ENCODE measurements at places on chromosomes 16 and 17. TPM values are rescaled to one million over a fixed set of nuclear protein-coding genes. Genes with fewer than 3 reads are reported as not detected.

SALL1 gene
- 1.8 TPM for total RNA-seq

TUBB3 gene
- 0.25 TPM for total RNA-seq

CASKIN1 gene
- under 0.01 TPM for total RNA-seq

FAM83G gene
- total RNA-seq: 5.2 TPM

PRRT2 gene
- total RNA-seq: 0.09 TPM

DNA sequence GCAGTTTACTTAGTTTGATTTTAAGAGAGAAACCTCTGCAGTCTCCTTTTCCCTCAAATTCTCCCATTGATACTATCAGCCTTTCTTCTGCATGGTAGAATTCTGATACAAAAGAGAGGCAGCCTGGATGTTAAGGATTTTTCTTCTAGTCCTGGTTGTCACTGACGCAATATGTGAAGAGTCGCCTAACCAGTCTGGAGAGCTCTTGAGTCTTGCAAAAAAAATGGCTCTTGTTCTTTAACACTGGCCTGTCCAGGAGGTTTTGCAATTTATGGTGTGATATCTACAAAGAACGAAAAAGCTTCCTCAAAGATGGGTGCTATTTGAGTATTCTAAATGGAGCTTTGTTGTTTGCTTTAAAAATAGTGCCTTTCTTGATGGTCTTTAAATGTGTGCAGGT lies 28.9 kb downstream of the COX10 start:
- no peaks in the 10 kb centered on the region for H3K27me3 ChIP-seq
- DNase-seq: no peak
- no peaks in the 10 kb centered on the region for H3K4me1 ChIP-seq
- no peaks in the 10 kb centered on the region for H3K36me3 ChIP-seq
- no peak overlapping the region for H3K27ac ChIP-seq

- H3K4me3 ChIP-seq: peak overlapping the region; percentile 90
- H3K27ac ChIP-seq: peak overlapping the region; percentile 94
- H3K4me1 ChIP-seq: peaks cover 21% of the 10 kb centered on the region
Measured at GRCh38 chr17:39926588-39927100, 757 bp downstream of the ORMDL3 start.

- H3K27me3 ChIP-seq: no peaks in the 10 kb centered on the region
- H3K4me3 ChIP-seq: no peak overlapping the region
- H3K4me1 ChIP-seq: no peaks in the 10 kb centered on the region
- H3K36me3 ChIP-seq: no peaks in the 10 kb centered on the region
- H3K27ac ChIP-seq: no peak overlapping the region
Measured at GRCh38 chr17:81378941-81379511, 16.2 kb upstream of the BAHCC1 start.

DNA sequence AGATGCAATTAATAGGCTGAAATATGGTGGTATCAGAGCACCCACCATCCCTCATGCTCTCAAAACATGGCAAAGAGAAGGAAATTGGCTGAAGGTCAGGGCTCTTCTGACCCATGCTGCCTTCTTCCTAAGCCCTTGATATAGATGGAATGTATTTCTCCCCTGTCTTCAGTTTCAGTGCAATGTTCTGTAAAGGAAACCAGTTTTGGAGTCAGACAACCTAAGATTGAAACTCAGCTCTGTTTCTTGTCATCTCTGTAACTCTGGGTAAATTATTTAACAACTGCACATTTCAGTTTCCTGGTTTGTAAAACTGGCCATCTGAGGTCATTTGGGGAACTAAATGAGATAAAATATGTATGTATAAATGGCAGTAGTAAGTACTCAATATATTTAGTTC lies 243.9 kb downstream of the CA10 start:
- H3K27ac ChIP-seq: no peak overlapping the region
- DNase-seq: no peak
- H3K4me1 ChIP-seq: no peaks in the 10 kb centered on the region
- no peak overlapping the region for H3K4me3 ChIP-seq
- H3K36me3 ChIP-seq: no peaks in the 10 kb centered on the region

DNA sequence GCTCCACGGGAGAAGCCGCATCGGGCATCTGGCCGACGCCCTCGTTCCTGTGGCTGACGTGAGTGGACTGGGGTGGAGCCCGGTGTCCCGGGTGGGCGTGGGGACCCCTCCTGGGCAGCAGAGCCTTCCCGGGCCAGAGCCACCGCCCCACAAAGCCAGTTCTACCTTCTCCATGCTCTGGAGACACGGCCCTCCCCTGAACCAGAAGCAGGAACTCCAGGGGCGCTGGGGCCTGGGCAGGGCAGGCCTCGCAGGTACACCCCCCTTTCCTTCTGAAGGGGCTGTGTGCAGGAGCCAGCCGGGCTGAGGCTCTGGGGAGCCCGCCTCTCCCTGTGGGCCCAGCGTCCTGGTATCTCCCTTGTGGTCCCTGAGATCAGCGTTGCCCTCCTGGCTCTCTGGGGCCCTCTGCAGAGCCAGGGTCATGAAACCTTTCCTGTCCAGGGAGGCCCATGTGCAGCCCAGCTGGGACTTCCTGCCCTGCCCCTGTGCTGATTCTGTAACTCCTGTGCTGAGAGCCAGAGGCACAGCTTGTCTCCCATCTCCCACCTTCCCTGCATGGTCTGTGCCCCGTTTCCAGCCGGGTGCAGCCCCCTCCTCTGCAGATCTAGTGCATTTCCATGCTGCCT lies 6.5 kb downstream of the PIGQ start:
- H3K27me3 ChIP-seq: no peaks in the 10 kb centered on the region
- H3K4me1 ChIP-seq: no peaks in the 10 kb centered on the region
- no peak overlapping the region for H3K4me3 ChIP-seq
- no peaks in the 10 kb centered on the region for H3K36me3 ChIP-seq

DNA sequence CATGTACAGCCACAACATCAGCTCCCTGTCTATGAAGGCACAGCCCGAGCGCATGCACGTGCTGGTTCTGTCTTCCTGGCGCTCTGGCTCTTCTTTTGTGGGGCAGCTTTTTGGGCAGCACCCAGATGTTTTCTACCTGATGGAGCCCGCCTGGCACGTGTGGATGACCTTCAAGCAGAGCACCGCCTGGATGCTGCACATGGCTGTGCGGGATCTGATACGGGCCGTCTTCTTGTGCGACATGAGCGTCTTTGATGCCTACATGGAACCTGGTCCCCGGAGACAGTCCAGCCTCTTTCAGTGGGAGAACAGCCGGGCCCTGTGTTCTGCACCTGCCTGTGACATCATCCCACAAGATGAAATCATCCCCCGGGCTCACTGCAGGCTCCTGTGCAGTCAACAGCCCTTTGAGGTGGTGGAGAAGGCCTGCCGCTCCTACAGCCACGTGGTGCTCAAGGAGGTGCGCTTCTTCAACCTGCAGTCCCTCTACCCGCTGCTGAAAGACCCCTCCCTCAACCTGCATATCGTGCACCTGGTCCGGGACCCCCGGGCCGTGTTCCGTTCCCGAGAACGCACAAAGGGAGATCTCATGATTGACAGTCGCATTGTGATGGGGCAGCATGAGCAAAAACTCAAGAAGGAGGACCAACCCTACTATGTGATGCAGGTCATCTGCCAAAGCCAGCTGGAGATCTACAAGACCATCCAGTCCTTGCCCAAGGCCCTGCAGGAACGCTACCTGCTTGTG lies 10.7 kb downstream of the CHST4 start:
- no peaks in the 10 kb centered on the region for H3K4me1 ChIP-seq
- H3K4me3 ChIP-seq: no peak overlapping the region
- no peaks in the 10 kb centered on the region for H3K27me3 ChIP-seq
- no peaks in the 10 kb centered on the region for H3K36me3 ChIP-seq
- H3K27ac ChIP-seq: no peak overlapping the region

- DNase-seq: peak; percentile 77
- no peak overlapping the region for H3K4me3 ChIP-seq
- peaks cover 5% of the 10 kb centered on the region for H3K4me1 ChIP-seq
- no peaks in the 10 kb centered on the region for H3K36me3 ChIP-seq
Measured at GRCh38 chr16:80466024-80466987, 74.5 kb upstream of the DYNLRB2 start.

- no peaks in the 10 kb centered on the region for H3K27me3 ChIP-seq
- H3K4me3 ChIP-seq: no peak overlapping the region
- no peak for DNase-seq
- H3K27ac ChIP-seq: no peak overlapping the region
Measured at GRCh38 chr16:5025171-5025632, 8.5 kb downstream of the NAGPA start.

- no peak overlapping the region for H3K27ac ChIP-seq
- no peaks in the 10 kb centered on the region for H3K36me3 ChIP-seq
- no peaks in the 10 kb centered on the region for H3K27me3 ChIP-seq
- DNase-seq: no peak
- no peak overlapping the region for H3K4me3 ChIP-seq
Measured at GRCh38 chr17:21058098-21058893, 15.5 kb upstream of the USP22 start.

GRCh38 chr17:44115585-44116415 lies 7.6 kb downstream of the HDAC5 start:
- no peak overlapping the region for H3K4me3 ChIP-seq
- H3K4me1 ChIP-seq: peaks cover 29% of the 10 kb centered on the region
- no peaks in the 10 kb centered on the region for H3K27me3 ChIP-seq
- H3K36me3 ChIP-seq: no peaks in the 10 kb centered on the region
- H3K27ac ChIP-seq: no peak overlapping the region

- no peaks in the 10 kb centered on the region for H3K36me3 ChIP-seq
- no peak overlapping the region for H3K4me3 ChIP-seq
- H3K27ac ChIP-seq: no peak overlapping the region
- H3K27me3 ChIP-seq: no peaks in the 10 kb centered on the region
Measured at GRCh38 chr17:65797809-65798208, 236.4 kb upstream of the AXIN2 start.

DNA sequence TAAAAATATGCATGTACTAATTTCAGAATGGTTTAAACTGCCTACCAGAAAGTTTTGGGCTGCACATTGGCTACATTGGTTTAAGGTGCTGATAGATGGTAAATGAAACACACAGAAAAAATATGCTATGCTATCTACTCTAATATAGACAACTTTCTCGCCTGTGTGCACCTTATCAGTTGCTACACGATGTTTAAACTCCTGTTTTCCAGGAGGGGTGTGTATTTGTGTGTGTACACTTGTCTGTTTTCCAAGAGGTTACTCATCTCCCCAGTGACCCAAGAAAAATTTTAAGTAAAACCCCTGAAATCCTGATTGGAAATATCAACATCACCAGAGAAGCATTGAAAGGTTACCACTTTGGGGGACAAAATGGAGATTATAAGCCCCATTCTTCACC lies 21.6 kb upstream of the PSMC5 start:
- H3K4me1 ChIP-seq: no peaks in the 10 kb centered on the region
- no peak for DNase-seq
- peaks cover 75% of the 10 kb centered on the region for H3K36me3 ChIP-seq
- no peaks in the 10 kb centered on the region for H3K27me3 ChIP-seq
- no peak overlapping the region for H3K27ac ChIP-seq
- H3K4me3 ChIP-seq: no peak overlapping the region

DNA sequence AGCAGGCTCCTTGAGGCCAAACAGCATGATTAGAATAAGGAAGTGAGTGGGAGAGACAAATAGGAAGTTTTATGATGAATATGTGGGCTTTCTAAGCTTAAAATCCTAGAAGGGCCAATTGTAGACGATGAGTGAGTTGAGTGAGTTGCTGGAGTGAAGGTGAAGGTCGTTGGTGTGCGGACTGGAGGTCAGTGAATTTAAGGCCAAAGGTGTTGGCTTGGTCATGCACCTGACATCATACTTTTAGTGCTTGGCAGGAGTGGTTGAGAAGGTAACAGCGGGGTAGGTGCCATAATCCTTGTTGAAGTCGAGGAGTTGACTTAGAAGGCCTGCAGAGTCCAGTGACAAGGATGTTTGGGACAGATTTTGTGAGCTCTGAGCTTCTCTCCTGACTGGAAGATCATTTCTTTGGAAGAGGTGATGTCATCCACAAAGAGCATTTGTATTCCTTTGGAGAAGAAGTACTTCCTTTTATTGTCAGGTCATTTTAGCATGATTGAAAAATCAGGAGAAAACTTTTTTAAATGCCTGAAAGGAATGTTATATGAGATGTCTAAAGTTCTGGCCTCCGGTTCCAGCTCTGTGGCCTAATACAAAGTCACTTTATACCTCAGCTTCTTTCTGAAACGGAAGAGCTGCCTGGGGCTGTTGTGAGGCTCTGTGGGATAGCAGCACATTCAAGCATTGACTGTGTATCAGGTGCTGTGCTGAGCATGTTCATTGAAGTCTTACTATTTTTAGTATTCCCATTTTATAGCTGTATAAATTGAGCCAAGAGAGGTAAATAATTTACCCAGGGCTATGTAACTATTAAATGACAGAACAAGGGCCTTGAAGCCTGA lies 53.6 kb upstream of the TBX2 start:
- H3K4me1 ChIP-seq: peaks cover 3% of the 10 kb centered on the region
- no peak for DNase-seq
- H3K36me3 ChIP-seq: no peaks in the 10 kb centered on the region
- no peak overlapping the region for H3K4me3 ChIP-seq
- no peaks in the 10 kb centered on the region for H3K27me3 ChIP-seq

- no peaks in the 10 kb centered on the region for H3K36me3 ChIP-seq
- H3K27me3 ChIP-seq: no peaks in the 10 kb centered on the region
- no peaks in the 10 kb centered on the region for H3K4me1 ChIP-seq
- H3K27ac ChIP-seq: no peak overlapping the region
- no peak for DNase-seq
Measured at GRCh38 chr16:72588551-72588950, 416.6 kb upstream of the PMFBP1 start.

DNA sequence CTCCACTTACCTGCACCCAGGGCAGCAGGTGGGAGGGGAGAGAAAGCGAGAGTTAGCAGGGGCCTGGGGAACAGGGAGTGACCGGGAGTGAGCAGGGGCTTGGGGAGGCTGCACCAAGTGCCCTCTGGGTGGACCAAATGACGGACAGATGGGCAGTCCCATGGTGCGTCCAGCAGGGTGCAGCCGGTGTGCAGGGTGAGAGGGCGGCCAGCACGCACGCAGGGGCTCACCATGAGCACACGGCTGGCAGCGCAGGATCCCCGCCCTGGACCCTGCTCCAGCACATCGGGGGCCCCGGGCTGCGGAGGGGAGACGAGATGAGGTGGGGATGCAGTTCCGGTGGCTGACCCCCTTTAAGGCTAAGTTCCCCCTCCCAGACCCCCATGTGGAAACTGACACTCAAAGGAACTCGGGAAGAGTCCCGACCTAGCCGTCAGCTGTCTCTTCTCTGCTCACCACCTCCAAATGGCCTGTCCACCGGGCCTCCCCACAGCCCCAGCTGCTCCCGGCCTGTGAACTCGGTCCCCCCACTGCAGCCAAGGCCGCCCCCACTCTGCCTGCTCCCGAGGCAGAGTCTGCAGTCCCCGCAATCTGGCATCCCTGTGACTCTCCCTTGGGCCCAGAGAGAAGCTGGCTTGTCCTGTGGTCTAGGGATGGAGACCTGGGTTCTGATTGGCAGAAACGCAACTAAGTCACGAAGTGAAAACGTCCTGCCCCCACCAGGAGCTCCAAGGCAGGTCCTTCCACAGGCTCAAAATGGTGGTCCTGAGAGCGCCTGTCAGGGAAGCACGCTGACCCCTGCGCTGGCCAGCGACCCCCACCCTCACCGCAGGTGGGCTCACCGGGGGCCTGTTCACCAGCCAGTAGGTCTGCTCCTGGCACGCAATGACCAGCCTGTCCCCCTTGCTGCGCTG lies 2.9 kb downstream of the RGS11 start:
- H3K27ac ChIP-seq: no peak overlapping the region
- H3K4me3 ChIP-seq: no peak overlapping the region
- DNase-seq: no peak

All from liver (tissue), 10 donors.